ENCODE measurements at places on chromosomes 7 and 10.

GRCh38 chr7:39073432-39073831, 95.7 kb downstream of the POU6F2 start:
- DNase-seq, result no peak

DNA sequence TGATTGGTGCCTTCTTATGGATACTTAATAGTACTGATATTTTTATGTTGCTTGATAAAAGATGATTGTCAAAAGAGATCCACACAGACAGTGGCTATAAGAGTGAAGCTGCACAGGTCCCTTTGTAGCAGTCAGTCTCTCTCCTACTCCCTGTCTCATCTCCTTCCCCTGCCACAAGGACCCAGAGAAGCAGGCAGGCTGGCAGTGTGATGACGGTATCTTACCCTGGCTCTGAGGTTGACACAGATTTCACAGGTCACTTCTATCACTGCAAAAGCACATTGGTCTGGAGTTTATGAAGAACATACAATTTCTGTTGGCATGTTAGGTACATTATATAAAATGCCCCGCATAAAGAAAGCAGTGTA, 64.4 kb upstream of the AHR start:
- no peak for DNase-seq

GRCh38 chr10:78292250-78292981, 258.8 kb downstream of the RPS24 start:
- no peak for DNase-seq

- DNase-seq, result no peak
These were observed 127.6 kb downstream of the NEBL start for GRCh38 chr10:20769481-20769880.

GRCh38 chr7:95209276-95209675, 115.1 kb downstream of the PON1 start:
- DNase-seq, result no peak

- no peak for DNase-seq
These were observed 86.3 kb downstream of the FGFR2 start for GRCh38 chr10:121511943-121512342.

GRCh38 chr10:24744946-24745345, 21.3 kb upstream of the ARHGAP21 start:
- DNase-seq, result no peak

DNA sequence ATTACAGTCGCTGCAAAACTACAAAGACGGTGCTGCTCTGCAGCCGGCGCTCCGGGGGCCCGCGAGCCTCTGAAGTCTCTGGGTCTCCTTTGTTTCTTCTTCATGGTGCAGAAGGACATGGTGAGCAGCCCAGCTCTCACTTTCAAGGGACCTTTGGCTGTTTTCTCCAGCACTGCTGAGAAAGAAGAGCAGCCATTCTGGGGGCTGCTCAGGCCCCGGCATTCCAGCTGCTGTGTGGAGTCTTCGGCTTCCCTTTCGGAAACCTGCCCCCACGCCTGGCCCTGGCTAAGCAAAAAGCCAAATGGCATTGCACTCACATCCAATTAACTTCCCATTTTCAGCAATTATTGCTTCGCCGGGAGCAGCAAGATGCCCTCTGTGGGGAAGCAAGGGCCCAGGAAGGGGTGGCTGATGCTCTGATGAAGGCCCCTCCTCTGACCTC, 555.7 kb downstream of the PTPRN2 start:
- DNase-seq, result no peak

DNA sequence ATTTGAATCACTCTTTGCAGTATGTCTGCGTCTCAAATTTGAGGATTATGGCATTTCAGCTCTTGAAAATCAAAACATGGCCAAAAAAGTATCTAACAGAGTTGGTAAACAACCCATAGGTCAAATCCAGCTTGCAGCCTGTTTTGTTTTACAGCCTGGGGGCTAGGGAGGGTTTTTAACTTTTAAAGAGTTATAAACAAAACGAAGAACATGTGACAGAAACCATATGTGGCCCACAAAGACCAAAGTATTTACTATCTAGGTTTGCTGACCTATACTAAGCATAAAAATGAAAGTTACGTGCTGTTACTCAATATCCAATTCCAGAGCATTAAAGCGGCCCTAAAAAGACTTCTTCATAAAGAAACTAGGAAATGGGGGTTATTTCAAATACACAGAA, 55.5 kb upstream of the STARD3NL start:
- no peak for DNase-seq

GRCh38 chr7:100472854-100473499, 6.0 kb downstream of the TSC22D4 start:
- DNase-seq, result no peak

DNA sequence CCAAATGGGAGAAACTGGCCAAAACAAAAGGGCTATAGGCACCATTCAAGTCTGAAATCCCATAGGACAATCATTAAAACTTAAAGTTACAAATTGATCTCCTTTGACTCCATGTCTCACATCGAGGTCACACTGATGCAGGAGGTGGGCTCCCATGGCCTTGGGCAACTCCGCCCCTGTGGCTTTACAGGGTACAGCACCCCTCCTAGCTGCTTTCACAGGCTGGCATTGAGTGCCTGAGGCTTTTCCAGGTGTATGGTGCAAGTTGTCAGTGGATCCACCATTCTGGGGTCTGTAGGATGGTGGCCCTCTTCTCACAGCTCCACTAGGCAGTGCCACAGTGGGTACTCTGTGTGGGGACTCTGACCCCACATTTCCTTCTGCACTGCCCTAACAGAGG, 662.1 kb downstream of the XPNPEP1 start:
- DNase-seq, result no peak

DNA sequence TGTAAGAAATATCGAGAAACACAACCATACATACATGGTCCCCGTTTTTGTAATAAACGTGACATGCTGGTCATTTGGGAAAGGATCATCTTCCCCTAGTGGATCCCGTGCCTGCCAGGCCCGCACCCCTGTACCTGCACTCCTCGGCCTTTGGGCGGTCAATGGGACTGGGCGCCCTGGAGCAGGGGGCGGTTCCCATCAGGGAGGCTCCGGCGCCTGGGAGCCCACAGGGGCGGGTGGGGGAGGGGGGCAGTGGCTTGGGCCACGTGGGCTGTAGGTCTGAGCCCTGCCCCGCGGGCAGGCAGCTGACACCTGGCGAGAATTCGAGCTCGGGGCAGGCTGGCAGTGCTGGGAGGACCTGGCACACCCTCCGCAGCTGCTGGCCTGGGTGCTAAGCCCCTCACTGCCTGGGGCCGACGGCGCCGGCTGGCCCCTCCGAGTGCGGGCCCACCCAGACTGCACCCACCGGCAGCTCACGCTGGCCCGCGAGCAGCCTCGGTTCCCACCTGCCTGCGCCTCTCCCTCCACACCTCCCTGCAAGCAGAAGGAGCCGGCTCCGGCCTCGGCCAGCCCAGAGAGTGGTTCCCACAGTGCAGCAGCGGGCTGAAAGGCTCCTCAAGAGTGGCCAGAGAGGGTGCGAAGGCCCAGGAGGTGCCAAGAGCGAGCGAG, 361.6 kb upstream of the GRM3 start:
- no peak for DNase-seq

- no peak for DNase-seq
These were observed 59.0 kb downstream of the ADCYAP1R1 start for GRCh38 chr7:31111109-31111451.

DNA sequence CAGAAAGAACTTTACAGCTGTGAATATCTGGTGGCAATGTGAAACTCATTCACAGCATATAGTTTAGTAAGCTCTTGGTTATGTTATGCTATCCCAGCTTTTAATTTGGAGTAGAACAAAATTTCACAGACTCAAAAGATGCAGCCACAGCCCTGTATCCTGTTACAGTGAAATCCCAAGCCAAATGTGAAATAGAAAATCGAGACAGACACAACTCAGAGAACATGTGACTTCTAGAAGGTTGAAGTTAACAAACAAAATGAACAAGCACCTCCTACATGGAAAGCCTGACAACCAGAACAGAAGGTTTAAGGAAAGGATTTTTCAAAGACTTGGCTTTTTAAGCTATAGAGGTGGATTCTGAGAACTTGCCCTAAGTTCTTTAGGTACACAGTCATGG, 39.6 kb downstream of the JAZF1 start:
- DNase-seq, result no peak

DNA sequence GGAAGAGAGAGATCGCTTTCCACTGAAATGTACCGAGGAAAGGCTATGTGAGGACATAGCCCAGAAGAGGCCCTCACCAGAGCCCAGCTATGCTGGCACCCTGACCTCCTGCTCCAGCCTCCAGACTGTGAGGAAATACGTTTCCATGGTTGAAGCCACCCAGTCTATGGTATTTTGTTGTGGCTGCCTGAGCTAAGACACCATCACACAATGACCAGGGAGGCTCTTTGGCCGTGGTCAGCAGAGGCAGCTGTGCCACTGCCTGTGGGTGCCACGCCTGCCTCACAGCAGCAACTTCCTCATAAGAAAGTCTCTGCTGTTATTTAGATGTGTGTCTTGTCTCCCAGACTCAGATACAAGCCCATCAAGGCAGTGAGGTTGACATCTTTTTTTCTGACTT, 182.7 kb upstream of the PLXNA4 start:
- no peak for DNase-seq

DNA sequence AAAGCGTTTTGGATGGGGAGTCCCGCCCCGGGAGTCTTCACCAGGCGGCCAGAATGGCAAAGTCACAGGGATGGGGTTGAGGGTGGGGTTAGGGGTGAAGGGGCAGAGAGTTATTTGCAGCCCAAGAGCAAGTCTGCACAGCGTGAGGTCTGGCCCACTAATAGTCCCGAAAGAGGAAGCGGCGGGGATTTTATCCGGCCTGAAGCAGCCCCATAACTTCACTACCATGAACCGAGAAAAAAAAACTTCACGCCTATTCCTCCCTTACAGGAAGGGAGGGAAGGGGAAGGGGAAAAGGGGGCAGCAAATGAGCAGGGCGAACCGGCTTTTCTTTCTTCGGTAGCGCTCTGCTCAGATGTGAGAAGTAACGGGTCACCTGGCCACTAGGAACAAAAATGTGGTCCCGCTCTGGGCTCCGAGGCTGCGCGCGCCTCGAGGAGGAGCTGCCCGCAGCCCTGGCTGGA, 712 bp downstream of the ITPRIP start:
- no peak for DNase-seq

DNA sequence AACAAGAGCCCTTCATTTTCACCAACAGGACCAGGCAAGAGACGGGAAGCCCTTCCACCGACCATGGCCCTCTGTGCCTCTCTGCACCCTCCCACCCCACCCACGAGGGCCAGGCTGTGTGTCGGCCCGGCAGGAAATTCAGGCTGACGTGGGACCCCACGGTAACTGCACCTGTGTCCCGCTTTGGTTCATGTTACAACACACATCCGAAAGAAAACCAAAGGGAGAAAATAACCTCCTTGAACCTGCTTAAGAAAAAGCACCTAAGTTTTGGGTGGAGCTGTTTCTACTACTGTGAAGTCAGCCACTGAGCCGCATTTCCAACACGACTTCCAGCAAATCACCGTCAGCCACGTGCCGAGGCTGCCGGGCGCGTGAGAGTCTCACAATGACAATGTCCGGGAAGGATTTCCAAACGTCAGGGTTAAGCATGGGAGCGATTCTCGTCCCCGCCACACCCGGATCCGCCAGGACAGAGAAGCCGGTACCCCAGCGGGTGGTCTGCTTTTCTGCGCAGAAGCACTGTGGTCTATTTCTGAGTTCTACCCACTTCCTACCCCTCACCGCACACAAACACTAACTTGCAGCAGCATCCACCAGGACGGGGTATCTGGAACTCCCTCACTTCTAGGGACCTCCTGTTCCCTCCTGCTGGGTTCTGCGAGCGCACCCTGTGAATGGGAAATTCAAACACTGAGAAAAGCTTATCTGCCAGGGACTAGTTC, 36.6 kb downstream of the AMZ1 start:
- DNase-seq, result no peak

GRCh38 chr7:29328811-29329210, 134.2 kb downstream of the CHN2 start:
- DNase-seq, result no peak

GRCh38 chr7:64882341-64883112, 20.5 kb upstream of the ZNF273 start:
- DNase-seq, result peak; percentile 57

GRCh38 chr10:62196528-62196927, 72.1 kb downstream of the RTKN2 start:
- no peak for DNase-seq
